ENCODE measurements at places on chromosomes 11 and 22.

DNA sequence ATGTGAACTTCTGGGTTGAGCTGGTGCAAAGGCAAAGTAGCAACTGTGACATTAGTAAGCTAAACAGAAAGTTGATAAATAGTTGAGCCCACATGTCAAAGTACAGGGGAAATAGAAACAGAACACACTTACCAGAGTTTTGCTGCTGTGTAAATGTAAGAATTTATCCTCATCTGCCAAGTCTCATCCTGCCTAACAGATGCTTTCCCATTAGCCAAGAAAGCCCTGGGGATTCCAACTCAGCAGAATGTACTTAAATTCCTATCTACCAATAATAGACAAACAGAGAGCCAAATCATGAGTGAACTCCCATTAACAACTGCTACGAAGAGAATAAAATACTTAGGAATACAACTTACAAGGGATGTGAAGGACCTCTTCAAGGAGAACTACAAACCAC lies 7.3 kb upstream of the OR51A2 start:
- no peak for DNase-seq

- no peak for DNase-seq
These were observed 8.3 kb downstream of the PDHX start for GRCh38 chr11:34924714-34925113.

- DNase-seq = no peak
These were observed 2.6 kb downstream of the CYTH4 start for GRCh38 chr22:37284805-37285355.

- DNase-seq = peak; percentile 100
These were observed 10.2 kb upstream of the STK33 start for GRCh38 chr11:8604078-8604723.

GRCh38 chr11:130511765-130512164 lies 63.3 kb downstream of the ADAMTS15 start:
- no peak for DNase-seq

GRCh38 chr22:47328550-47329243 lies 566.2 kb downstream of the TBC1D22A start:
- peak; percentile 70 for DNase-seq

GRCh38 chr11:43954241-43954640 lies 11.8 kb downstream of the C11orf96 start:
- no peak for DNase-seq

DNA sequence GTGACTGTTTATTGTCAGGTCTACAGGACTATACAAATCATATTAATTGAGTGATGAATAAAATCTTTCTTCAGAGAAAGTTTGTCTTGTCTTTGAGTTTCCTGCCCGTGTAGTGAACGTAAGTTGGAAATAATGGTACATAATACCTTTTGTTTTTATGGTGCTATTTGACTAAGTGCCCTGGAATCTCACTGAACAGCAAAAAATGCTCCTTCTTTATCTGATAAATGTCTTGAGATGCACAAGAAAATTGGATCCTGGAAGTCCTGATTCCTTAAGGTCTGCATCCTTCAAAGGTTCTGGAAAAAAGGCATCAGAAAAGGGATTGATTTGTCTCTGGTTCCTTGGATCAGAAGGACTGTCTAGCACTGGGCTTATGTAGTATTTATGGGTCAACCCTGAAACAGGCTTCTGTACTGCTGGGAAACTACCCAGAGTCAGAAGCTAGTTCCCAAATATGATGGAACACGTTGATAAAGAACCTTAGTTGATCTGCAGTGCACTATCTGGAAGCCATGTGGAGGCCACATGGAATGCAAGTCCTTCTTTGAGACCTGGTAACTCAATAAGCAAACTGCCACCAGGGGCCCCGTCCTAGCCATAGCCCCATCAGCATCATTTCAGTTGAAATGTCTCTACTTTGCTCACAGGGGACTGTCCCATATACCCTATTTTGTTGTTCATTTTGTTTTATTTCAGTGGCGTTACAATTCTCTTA lies 100.6 kb upstream of the CD44 start:
- no peak for DNase-seq

DNA sequence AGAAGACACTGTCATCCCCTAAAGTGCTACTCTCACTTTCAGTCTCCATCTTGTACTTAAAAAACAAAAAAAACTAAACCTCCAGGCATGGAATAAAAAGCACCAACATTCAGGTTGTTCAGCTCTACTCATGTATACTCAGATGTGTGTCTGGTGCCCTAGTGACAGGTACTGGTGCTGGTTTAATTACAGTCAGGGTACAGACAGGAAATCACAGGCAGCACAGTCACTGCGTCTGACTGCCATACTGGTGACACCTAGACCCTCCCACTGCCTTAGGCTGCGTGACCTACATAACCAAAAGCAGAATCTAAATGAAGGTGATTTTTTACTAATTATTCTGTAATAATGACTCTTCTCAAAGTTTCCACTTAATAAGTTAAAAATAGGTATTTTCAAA lies at the start of gene ARHGAP32:
Gene ARHGAP32 (minus strand): TSS at position 176 of the 400 bp plus-strand sequence. CDS start 127 bp downstream, at position 49.
- DNase-seq = no peak

DNA sequence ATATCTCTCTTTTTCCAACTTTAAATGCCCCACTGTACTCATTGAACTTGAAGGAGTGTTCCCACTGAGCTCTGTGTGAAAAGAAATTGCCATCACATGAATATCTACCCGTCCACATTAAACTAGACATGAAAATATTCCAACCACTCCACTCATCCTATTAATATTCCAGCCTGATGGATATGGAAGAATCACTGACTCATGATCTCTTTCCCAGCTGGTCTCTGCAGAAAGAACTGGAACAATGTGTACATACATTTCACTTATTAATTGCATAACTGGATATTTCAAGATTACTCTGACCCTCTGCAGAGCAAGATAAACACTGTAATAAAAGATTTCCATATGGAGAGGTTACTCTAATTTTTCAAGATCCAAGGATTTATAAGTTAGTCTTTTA lies 711.1 kb upstream of the LRRC4C start:
- DNase-seq = peak; percentile 18

DNA sequence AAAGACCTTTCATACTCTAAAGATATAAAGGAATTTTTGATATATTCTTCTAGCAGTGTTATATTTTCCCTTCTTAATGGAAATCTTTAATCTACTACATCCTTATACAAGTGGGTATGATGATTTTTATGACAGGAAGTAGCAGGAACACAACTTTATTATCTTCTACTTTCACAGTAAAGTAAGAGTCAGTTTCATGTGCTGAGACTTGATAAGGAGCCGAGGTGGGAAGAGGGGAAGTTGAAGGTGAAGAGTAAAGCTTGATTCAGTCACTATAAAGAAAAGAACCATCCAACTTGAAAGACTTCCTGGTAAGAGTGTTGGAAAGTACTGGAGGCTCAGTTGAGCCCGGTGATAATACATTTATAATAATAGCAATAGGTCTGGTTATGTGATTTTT lies 82.1 kb upstream of the PTH start:
- DNase-seq = no peak

DNA sequence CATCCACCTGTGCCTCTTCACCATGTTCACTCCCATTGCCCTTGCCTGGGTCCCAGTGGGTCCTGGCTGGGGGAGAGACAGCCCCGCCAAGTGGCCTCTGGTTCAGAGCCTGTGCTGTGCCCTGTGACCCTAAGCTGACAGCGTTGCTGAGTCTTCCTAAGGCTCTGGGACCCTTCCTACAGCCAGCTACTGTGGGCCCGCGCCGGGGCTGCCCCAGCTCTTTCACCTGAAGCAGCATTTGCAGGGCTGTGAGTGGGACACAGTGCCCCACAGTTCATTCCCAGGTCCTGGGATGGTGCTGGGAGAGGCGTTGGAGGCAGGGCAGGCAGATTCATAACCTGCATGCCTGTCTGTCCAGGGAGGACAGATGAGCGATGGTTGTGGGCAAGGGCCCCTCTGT lies 10.7 kb downstream of the TPCN2 start:
- DNase-seq = no peak

GRCh38 chr11:111438846-111439520 lies 59.9 kb upstream of the POU2AF1 start:
- DNase-seq = no peak

DNA sequence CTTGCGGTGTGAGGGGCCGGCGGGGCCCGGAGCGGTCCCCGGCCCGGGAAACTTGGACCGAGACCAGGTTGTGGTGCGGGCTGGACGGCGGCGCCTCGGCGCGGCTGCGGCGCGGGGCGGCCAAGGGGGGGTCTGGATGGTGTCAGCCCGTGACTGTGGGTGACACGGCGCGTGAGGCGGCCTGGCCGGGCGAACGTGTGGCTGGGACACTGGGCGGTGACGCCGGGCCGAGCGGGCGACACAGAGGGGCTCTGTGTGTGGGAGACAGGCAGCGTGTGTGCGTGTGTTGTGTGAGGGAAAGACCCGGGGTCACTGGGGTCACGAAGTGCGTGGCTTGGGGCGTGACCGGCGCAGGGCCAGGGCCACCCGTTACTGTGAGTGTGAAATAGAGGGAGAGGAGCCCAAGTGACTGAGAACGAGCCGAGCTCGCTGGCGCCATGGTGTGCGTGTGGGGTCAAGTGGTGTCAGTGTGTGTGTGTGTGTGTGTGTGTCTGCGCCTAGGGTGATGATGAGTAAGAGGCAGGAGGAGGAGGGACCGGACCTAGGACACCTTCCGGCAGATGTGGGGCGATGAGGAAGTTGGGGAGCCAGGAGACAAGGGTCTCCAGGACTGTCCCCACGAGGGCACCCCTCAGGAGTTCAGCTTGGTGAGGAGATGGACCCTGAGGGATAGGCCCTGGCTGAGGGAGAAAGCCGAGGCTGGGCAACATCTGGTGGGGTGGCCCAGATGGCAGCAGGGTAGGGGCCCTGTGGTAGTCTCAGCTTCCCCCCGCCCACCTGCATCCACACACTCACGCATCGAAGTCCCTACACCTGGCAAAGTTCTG lies 817 bp downstream of the RELT start:
- peak; percentile 81 for DNase-seq

DNA sequence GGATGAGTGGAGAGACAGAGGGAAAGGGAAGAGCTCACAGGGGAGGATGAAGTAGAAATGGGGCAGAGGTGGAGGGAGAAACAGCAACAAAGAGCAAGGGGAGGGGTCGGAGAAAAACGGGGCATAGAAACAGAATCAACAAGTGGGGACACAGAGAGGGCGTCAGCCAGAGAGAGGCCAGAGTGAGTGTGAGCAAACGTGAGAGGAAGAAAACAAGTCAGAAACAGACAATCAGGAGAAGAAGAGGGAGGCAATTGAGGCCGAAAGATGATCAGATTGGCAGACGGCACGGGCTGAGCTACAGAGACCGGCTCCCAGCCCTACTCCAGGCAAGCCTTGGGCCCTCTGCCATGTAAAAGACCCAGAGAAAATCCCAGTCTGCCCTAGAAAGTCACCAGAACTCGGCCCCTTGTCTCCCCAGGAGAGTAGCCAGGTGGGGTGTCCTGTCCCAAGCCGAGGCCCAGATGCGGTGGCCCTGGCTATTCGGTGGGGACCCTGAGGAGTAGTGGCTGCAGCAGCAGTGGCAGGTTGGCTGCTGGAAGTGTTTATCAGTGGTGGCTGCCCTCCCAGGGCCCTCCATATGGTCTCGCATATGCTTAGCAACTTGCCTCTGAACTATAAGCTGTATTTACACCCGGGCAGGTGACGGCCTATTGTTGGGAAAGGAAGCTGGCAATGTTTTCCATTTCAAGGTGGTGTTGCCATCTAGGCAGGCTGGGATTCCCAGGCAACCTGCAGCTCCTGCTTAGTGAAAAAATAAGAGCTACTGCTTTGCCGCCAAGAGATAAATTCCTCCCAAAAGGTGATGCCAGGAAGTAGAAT lies 14.8 kb upstream of the TSPAN18 start:
- DNase-seq = no peak

- DNase-seq = no peak
These were observed 1055.3 kb downstream of the BRD1 start for GRCh38 chr22:48772286-48772907.

- no peak for DNase-seq
These were observed 155.6 kb upstream of the NCAM1 start for GRCh38 chr11:112805658-112806057.

DNA sequence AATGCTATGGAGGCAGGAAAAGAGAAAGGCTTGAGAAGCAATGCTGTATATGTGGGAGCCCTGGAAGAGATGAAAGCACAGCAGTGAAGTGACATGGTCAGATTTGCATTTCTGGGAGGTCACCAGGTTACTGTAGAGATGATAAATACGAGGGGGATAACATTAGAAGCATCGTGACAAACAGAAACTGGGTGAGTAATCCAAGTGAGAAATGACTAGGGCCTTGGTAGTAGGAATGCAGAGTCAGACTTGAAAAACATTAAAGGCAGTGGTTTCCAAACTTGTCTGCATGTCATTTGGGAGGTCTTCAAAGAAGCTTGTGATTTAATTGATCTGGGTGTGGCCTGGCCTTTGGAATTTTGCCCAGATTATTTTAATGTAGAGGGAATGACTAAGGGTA lies 43.9 kb downstream of the CCDC34 start:
- peak; percentile 70 for DNase-seq

DNA sequence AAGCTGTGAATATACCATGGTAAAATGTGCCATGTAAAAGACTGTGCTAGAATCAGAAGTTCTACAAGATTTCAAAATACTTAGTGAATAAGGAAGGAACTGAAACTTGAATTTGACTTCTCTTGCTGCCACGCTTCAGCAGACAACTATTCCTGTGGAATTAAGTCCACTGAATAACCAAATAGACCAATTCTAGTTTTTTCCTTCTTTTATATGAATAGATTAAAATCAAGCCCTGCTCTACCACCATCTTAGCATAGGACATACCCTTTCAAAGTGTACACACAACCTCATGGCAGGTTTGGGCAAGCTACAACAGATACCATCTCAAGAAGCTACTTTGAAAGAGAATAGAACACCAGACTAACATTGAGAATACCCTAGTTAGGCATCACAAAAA lies 23.4 kb upstream of the CLNS1A start:
- no peak for DNase-seq

GRCh38 chr11:103845331-103845730 lies 191.1 kb upstream of the DDI1 start:
- DNase-seq = peak; percentile 33

DNA sequence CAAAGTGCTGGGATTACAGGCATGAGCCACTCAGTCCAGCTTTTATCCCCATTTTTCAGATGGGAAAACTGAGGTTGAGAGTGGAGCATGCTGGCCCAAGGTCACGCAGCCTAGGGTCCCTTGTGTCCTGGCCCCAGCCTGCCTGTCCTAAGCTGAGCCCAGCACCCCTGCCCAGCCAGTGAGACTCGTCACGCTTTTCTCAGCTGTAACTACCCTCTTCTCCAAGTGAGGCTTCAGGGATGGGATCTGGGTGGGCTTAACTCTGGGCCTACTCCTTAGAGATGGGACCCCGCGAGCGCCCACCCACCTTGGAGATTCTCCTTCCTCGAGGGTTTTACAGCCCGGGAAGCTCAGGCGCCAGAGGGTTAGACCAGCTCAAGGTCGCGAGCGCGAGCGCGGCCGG lies 390 bp upstream of the TMEM151A start:
- no peak for DNase-seq

DNA sequence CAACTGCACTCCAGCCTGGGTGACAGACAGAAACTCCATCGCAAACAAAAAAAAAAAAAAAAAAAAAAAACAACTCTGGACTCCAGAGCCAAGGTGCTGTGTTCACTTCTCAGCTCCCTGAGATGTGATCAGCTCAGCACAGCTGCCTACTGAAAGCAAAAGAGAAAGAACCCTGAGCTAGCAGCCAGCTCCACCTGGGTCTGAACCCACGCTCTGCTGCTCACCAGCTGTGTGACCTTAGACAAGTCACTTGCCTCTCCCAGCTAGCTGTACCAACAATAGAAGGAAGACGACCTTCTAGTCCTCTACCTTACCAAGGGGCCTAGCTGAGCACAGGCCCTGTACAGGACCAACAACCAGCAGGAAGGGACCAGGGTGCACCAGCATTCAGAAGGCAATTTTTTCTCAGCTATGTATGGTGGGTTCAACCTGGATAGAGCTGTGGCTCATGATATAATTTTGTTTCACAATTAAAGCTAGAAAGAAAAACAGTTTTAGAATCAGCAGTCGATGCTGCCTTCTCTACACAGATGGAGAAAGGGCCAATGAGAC lies 3.8 kb downstream of the DGCR2 start:
- DNase-seq = no peak

- no peak for DNase-seq
These were observed 191.9 kb downstream of the NELL1 start for GRCh38 chr11:20861322-20861721.

Data from cardiac fibroblast (primary cell).